ENCODE measurements at places on chromosomes 1 and 21. TPM values are rescaled to one million over a fixed set of nuclear protein-coding genes. Genes with fewer than 3 reads are reported as not detected.

Gene TOR1AIP2
- total RNA-seq, result 91.9 TPM

Gene NBPF12
- 9.9 TPM for total RNA-seq

Gene PEX11B
- total RNA-seq, result 28.7 TPM

Gene KCNA3
- total RNA-seq, result 0.54 TPM

Gene LCE6A
- 95.7 TPM for total RNA-seq

Gene KCNE1
- total RNA-seq, result 1.4 TPM

Gene OXCT2
- total RNA-seq, result 0.15 TPM

Gene GLIS1
- 1.0 TPM for total RNA-seq

DNA sequence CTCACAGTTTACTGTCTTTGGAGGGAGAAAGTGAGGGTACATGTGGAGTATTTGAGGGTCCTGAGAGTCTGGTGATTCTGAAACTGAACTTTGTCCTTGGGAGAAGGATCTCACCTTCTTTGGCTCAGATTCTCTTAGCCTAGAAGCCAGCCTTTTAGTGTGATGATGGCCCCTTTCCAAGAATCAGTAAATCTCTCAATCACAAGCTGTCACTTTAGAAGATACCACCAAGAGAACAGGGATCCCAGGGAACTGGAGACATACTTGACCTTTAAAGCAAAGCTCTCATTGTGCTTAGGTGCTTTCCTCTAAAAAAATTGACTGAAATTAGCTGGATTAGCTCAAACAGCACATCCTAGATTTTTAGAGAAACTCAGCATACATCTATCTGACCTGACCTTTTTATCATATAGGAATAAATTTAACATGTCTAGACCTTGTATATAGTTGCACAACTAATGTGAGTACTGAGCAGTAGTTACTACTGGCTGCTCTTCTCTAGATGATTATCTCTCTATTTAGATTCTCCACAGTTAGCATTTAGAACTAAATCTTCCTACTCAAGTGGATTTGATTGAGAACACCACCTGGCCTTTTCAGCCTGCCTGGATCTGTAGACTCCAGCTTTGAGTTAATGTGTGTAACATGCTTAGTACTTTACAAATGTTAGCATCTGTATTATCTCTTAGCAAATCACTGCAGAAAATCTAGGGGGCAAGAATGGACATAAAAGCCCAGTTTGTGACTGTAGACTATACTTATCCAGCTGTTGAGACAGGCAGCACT is 157.7 kb downstream of the MAST2 start:
- no peak for DNase-seq

- DNase-seq, result no peak
Observed at GRCh38 chr21:36478207-36478701, 1.7 kb downstream of the CLDN14 start.

GRCh38 chr1:39408641-39409054 is 82.8 kb upstream of the BMP8A start:
- DNase-seq, result peak; percentile 92

- DNase-seq, result peak; percentile 92
Observed at GRCh38 chr21:33266050-33266788, at the start of gene IL10RB. IL10RB (plus strand) TSS chr21:33266367; CDS start chr21:33266466, 99 bp downstream.

- peak; percentile 37 for DNase-seq
Observed at GRCh38 chr1:53946252-53947171, at the start of gene LRRC42. LRRC42 (plus strand) TSS chr1:53946350; CDS start chr1:53952000, 5,650 bp downstream.

DNA sequence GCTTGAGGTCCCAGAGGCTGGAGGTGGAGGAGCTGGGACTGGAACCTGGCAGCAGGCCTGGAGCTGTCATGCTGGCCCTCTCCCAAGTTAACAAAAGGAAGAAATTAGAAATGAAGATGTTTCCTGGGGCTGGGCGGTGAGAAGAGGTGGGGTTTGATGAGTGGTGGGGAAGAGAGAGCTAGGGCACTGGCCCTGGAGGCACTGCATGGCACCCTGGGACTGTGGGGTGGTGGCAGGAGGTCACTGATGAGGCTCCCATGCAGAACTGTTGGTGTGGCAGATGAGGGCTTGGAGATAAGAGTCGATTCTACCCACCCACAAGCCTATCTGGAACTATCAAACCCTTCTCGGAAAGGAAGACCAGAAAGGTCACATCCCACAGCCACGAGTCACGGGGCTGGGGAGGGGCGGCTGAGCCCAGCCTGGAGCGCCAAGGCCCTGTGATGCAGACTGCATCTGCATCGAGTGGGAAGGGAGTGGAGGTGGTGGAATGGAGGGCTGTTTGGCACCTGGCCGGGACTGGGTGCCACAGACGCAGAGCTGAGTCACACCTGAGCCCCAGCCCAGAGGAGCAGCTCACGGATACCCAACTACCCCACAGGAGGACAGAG is 29.4 kb downstream of the MRPL37 start:
- no peak for DNase-seq

GRCh38 chr1:212452323-212453155 is 19.8 kb downstream of the NENF start:
- no peak for DNase-seq

- DNase-seq, result no peak
Observed at GRCh38 chr1:64933296-64934070, 32.9 kb downstream of the JAK1 start.

DNA sequence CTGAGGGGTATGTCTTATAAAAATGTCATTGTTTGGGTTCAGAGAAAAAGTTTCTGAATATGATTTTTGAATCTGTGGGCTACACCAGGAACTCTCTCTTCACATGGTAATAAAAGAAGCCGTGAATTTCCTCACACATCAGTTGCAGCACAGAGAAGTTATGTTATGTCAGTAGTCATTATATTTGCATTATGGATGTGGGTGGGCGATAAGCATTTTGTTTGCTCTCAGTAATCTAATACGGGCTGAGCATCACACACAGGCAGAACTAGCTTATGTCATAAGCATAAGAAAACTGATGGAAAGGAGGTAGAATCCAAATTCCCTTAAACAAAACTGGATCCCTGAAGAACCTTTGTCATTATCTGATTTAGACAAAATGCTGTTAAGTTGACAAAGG is 70.8 kb downstream of the PRDM2 start:
- no peak for DNase-seq

GRCh38 chr1:154735061-154735803 is 127.2 kb upstream of the ADAR start:
- DNase-seq, result no peak

- DNase-seq, result no peak
Observed at GRCh38 chr1:175218786-175219434, 26.3 kb upstream of the KIAA0040 start.

DNA sequence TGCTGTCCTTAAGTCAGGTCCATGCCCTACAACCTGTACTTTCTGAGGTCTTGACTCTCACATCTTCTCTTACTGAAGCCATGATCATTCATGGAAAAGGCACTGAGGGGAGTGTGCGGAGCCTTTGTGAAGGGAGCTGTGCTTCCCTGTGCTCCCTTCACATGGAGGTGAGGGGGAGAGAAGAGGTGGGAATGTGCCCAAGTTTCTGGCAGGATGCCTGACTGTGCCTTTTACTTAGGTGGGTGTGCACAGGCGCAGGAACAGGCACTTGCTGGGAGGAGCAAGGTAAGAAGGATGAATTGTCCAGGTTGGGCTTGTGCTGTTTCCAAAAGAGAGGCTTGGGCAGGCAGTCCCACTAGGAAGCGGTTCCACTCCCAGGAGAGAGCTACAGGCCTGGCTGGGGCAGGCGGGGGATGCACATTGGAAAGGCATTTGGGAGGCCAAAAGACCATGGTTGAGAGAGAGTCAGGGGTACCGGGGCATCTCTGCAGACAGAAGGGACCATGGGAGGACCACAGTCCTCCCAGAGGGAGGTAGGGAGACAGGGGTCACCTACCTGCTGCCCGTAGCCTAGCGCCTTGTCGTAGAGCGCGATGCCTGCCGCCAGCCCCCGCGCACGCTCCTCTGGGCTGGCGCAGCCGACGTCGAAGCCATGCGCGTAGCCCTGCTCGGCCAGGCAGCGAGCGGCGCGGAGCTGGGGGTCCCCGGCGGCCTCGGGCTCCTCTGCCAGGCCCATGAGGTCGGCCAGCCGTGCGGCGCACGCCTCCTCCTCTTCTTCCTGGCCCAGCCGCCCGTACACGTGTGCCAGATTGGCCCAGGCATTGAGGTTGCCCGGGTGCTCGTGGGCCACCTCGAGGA is 853 bp downstream of the TTC22 start:
- peak; percentile 82 for DNase-seq

GRCh38 chr21:26116456-26117011 is 54.0 kb downstream of the APP start:
- DNase-seq, result no peak

DNA sequence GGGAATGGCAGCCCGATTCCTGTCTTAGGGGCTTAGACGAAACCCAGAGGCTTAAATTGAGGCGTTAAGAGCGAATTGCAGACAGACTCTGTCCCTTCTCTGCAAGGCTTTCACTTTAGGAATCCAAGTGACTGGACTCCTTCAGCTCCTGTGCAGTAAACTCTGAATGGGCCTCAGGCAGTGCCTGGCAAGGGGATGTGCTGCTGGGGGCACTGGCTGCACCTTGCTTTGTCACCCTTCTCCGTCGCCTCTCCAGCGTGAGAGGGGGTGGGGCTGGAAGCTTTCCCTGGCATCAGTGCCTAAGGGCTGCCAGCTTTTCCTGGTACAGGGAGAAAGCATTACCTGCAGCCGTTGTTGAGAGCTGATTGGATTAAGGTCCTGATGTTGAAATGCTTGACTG is 39.9 kb upstream of the NFASC start:
- no peak for DNase-seq

- DNase-seq, result peak; percentile 29
Observed at GRCh38 chr1:241156231-241156965, 200.6 kb downstream of the RGS7 start.

Data from lower leg skin (tissue), 4 donors.